ENCODE measurements at places on chromosomes 6 and 20.

GRCh38 chr20:56781108-56781739 is 152.1 kb downstream of the TFAP2C start:
- DNase-seq = peak; percentile 83

DNA sequence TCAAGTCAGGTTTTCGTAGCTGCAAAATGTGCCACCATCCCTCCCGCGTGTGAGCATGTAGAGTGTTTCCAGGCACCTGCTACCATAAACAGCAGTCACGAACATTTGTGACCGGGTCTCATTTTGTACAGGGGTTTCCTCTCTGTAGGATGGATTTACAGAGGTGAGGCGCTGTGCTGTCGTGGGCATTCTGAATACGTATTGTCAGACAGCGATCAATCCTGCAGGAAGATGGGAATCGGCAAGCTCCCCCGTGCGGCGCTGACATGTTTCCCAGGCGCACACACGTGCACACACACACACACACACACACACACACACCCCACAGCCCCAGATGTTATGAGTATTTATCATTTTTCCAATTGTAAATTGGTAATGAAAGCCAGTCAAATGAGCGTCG is 15.8 kb downstream of the ANKRD60 start:
- DNase-seq = no peak

GRCh38 chr6:122400462-122401089 is 1.1 kb downstream of the HSF2 start:
- DNase-seq = no peak

DNA sequence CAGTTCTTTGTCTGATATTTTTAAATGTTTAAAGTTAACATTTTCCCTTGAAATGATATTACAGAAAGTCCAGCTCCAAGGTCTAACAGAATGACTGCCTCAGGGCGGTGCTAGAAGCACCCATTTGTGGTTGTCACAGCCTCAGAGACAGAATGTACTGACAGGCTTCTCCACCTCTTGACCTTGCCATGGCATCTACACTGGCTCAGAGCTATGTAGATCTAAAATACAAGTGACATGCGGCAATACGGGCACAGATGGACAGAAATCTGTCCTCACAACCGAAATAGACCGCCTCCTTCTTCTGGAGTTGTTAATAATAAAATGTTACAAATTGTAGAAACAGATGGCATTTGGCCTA is 167.2 kb upstream of the THEMIS start:
- DNase-seq = no peak

- no peak for DNase-seq
Measured at GRCh38 chr20:18005170-18005989, 36.6 kb downstream of the MGME1 start.

DNA sequence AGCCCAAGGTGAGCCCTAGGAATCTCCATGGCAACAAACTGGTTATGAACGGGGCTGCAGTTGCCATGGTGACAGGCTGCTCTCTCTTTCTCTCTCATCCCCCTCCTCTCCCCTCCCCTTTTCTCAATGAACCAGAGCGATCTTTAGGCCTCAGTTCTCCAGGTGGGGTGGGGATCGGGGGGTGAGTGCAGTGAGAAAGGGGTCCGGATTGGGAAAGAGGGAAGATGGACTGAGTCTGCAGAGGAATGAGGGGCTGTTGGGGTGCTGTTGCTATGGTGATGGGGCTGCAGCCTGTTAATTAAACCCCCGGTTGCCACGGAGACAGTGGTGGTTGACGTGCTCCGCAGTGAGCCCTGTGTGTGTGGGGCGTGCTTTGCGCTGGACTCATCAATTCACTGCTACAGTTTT is 3.6 kb upstream of the SLC12A5 start:
- no peak for DNase-seq

DNA sequence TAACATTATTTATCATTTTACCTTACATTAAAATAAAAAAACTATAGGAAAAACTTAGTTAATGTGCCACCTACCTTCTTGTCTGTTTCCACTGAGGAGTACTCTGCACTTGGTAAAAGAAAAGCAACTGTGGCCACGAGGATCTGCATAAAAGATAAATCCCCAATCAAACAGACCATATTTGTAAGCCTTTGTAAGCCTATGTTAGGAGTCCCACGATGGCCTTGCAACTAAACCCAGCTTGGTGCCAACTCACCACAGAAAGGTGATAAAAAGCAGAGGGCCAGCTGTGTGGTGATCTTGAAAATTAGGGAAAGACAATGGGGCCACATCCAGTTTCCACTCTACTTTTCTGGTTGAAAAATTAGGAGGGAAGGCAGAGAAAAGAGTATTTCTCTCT is 156.9 kb downstream of the INSM1 start:
- no peak for DNase-seq

GRCh38 chr6:139313784-139314545 is 22.2 kb upstream of the TXLNB start:
- no peak for DNase-seq

- DNase-seq = no peak
Measured at GRCh38 chr20:59456342-59457279, 147.7 kb upstream of the PHACTR3 start.

All from fibroblast of pulmonary artery (primary cell).